HuH-7.5 (cell line): ENCODE measurements at places on chromosomes 13 and 19.

DNA sequence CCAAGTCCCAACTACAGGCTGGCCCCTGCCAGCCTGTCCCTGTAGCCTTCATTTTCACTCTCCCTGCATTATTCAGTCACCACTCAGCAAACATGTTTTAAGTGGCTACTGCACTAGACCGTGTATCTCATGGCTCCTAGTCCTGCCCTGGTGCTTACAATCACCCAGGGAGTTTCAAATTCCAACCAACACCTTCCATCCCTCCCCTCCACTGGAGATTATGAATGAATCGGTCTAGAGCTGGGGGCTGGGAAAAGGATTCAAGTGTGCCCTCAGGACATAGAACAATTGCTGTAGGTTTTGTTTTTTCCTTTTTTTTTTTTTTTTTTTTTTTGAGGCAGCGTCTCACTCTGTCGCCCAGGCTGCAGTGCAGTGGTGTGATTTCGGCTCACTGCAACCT is 15.0 kb upstream of the TNFAIP8L1 start:
- DNase-seq, result no peak

- DNase-seq, result no peak
These were observed 6.5 kb upstream of the METTL21C start for GRCh38 chr13:102701331-102701730.

GRCh38 chr19:15634105-15634504 is 6.6 kb upstream of the CYP4F3 start:
- no peak for DNase-seq

DNA sequence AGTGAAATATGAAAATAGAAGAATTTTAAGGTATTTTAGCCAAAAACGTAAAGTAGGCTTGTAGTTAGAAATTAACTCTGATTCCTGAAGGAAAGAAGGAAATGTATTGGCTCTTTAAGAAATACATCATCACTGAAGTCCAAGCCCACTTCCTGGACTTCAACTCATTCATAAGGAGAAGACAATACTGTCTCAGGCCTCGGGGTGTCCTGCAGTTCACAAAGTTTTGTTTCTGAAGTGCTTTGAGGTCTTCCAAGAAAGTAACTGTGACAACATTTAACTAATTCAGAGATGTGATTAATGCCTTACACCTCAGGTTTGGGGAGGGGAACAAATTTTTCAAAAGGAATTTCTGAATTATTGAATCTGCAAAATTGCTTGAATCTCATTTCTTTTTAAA is 65.8 kb upstream of the STARD13 start:
- DNase-seq, result no peak
